Kidney epithelial cell (primary cell): ENCODE measurements at places on chromosomes 2 and 18. TPM values are rescaled to one million over a fixed set of nuclear protein-coding genes. Genes with fewer than 3 reads are reported as not detected.

Gene CCDC121
- 1.5 and 3.6 TPM in 2 replicates for total RNA-seq

Gene LIMS1
- 191 and 202 TPM in 2 replicates for total RNA-seq

GRCh38 chr2:182864949-182865570 is 1.4 kb downstream of the FRZB start:
- DNase-seq = no peak

GRCh38 chr2:233838251-233838650 is 16.1 kb downstream of the HJURP start:
- DNase-seq = no peak

DNA sequence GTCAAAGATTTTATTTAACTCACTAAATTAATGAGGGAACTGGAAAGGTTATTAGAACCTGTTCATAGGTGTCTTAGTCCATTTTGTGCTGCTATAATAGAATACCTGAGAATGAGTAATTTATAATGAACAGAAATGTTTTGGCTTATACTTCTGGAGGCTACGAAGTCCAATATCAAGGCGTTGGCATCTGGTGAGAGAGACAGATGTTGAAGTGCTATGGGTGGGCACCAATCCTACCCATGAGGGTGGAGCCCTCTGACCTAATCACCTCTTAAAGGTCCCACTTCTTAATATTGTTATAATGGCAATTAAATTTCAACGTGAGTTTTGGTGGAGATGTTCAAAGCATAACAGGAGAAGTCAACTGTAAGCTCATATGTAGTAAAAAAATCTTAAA is 5.1 kb downstream of the RPIA start:
- DNase-seq = no peak

Gene RPIA
- 8.9 and 9.7 TPM in 2 replicates for total RNA-seq

DNA sequence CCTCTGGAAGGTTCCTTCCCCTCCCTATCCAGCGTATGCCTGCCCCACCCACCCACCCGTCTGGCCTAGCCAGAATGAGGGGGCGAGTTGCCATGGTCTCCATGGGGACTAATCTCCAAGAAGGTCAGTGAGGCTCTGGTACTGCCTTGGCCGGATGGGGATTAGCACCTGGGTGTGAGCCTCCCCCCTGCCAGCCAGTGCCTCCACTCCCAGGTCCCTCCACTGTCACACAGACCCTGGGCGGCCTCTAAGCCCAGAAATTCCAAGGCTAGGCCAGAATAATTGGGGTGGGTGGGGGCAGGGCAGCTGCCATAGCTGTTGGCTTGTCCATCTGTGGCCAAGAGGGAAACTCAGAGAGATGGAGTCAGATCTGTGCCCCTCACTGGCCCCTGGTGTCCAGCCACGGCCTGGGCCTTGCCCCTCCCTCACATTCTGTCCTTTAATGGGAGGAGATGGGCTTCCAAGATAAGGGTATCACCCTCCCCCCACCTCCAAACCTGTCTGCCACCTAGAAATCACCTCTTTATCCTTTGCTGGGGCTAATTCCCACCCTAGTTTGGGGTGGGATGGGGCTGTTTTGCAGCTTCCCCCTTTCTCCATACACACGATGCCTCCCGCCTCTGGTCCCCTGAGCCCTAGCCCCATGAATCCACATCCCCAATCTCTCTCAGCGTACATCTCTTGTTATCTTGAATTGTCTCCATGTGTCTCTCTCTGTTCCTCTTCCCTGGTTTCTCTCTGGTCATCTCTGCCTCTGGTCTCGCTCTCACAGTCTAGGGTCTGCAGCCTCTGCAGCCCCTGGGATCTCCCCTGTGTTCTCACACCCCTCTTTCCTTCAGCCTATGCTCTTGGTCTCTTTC is 6.0 kb upstream of the CRYBA2 start:
- no peak for DNase-seq

DNA sequence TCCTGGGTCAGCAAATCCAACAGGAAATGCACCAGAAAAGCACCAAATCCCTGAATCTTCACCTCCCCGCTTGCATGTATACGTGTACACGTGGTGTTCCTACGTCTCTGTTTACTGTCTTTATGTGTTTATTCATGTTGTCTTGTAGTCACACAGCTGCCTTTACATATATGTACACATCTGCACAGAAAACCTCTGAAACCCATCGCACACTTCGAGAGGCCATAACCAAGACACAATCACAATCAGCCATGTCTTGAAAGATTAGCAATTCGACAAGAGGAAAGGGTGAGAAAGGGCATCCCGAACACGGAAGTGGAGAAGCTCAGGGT is 98.1 kb downstream of the PLB1 start:
- no peak for DNase-seq

- no peak for DNase-seq
Measured at GRCh38 chr2:178105566-178105965, 6.7 kb upstream of the RBM45 start.

- DNase-seq = no peak
Measured at GRCh38 chr18:45166836-45167551, 448.3 kb upstream of the SLC14A2 start.

Gene CCDC178
- 0.08 TPM in 1 of 2 replicates, not detected in the other for total RNA-seq

DNA sequence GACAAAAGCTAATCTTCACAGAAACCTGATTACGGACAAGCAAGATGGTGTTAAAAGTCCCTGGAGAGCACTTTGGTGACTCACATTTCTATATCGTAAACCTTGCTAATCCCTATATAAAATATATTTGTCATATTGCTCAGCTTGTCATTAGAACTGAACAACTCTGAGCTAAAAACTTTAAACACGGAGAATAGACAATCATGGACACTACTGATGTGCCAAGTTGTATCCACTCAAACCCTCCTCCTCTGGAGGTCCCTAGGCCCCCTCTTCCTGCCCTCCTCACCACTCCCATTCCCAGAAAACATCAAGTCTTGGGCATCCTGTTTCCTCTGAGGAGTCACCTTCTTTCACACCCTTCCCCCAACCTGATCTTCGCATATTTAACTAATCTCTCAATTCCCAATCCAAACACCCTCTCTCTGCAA is 138.7 kb upstream of the PID1 start:
- no peak for DNase-seq

Gene GCG
- total RNA-seq = not detected in 2 replicates

Gene GAL3ST2
- not detected in 2 replicates for total RNA-seq

Gene TCF7L1
- 2.6 and 4.3 TPM in 2 replicates for total RNA-seq

Gene MLPH
- 27.3 and 44.6 TPM in 2 replicates for total RNA-seq

GRCh38 chr2:133458280-133458679 is 110.0 kb downstream of the NCKAP5 start:
- DNase-seq = no peak

DNA sequence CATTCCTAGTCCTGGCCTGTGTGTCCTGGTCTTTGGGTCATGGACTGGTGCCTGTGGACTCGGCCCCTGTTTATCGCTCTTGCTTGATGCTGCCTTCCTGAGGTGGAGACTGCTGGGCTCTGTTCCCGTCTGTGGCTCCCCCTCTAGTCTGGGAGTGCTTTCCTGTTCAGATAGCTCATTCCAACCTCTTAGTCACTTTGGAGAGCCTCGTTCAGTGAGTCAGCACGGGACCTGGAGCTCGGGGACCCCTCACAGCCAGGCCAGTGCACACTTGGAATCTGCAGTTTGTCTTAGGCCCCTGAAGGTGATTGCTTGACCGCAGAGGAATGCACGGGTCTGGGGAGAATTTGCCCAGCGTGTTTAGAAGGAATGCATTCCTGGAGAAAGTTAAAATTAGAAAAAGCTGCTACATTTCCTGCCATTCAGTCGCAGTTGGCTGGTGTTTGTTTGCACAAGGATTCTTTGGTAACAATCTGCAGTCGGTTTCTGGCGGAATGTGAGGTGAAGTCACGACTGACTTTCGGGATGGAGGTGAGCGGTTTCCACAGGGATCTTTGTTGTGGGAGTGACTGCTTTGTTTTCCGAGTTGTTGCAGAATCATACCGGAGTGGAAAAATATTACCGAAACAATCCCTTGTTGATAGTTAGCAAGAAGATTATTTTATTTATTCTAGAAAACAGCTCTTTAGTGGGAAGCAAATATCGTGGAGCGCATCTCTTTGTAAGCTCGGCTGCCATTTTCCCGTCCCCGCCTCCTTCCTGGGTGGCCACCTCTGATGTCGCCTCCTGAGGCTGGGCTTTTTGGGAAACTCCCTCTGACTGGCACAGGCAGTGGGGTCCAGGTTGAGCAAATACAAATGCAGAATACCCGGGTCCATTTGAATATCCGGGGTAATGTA is 29.6 kb downstream of the SH3BP4 start:
- peak; percentile 99 for DNase-seq

Gene BAZ2B
- total RNA-seq = 41.9 and 45.0 TPM in 2 replicates

Gene EML6
- total RNA-seq = 0.63 and 4.7 TPM in 2 replicates

DNA sequence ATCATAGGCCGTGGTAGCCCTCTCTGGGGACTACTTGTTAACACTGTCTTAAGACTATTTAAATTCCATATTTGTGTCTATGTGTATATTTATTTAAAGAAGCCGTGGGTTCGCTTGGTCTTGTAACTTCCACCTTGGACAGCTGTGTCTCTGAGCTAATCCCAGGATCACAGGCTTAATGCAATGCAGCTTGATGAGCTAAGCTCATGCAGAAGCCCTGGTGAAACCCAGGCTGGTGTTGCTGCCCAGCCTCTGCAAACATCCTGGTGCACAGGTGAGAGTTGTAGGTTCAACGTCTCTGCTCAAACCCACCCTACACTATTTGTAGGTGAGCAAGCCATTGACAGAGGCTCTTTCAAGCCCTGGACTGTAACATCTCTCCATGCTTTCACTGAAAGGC is 211.8 kb downstream of the FAM210A start:
- no peak for DNase-seq

DNA sequence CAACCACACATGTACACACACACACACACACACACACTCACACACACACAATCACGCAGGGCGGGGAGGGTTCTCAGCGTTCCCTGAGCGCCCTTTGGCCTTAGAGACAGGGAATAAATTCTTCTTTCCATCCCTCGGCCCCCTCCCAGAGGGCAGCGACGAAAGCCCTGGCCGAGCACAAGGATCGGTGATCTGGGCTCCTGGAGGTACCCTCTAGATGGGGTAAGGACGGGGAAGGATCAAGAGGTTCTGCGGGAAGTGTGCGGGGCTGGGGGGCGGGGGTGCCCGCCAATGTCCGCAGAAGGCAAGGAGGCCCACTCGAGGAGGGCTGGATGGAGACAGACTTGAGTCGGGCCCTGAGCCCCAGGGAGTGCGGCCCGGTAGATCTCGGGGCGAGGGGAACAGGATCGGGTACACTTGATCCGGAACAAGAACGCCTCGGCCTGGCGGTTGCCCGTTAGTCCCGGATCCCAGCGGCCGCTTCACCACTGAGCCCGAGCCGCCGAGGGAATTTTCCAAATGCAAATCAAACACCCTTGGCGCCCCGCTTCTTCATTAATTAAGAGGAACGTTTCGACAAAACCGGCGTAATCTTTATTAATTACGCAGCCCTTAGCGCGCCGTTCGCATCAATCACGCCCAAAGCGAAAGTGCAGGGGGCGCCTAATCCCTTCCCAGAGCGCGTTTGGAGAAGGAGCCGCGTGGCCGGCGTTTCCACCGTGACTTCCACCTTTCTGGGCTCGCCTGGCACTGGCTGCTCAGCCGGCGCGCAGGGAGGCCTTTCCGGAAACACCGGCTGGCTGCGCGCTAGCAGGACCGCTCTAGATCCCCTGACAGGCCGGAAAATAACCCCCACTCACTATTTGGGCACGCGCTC is 7.0 kb upstream of the PAX3 start:
- no peak for DNase-seq

Gene CABLES1
- total RNA-seq = 7.5 and 9.6 TPM in 2 replicates

DNA sequence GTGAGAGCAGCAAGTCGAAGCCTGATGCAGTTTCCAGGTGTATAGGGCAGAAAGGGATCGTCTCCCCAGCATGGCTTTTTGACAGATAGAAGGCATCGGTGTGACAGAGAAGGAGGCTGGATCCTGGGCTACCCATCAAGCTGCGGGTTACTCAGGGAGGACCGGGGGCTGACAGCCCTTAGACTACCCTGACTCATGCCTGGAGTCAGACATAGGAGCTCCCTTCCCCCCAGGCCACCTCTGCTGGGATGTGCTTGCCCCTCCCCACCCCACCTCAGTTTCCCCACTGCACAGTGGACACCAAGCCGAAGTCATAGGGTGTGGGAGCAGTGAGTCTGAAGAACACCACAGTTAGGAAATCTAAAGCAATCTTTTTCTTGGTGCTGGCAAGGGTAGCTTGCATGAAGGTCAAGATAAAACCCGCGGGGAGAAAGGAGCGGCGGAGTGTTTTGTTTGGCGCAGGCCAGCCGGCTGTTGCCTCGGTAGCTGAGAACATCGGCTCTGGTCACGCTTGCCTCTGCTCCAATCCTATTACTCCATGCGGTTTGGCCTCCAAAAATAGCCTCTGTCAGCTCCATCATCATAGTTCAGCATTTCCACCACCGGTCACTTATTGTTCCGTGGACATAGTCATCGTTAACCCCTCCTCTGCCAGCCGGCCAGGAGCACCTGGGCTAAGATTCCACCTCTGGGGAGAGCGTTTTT is 169.2 kb upstream of the GLI2 start:
- DNase-seq = no peak

Gene NDUFB3
- 37.7 and 59.0 TPM in 2 replicates for total RNA-seq

Gene IL1RL1
- 3.4 and 5.1 TPM in 2 replicates for total RNA-seq

DNA sequence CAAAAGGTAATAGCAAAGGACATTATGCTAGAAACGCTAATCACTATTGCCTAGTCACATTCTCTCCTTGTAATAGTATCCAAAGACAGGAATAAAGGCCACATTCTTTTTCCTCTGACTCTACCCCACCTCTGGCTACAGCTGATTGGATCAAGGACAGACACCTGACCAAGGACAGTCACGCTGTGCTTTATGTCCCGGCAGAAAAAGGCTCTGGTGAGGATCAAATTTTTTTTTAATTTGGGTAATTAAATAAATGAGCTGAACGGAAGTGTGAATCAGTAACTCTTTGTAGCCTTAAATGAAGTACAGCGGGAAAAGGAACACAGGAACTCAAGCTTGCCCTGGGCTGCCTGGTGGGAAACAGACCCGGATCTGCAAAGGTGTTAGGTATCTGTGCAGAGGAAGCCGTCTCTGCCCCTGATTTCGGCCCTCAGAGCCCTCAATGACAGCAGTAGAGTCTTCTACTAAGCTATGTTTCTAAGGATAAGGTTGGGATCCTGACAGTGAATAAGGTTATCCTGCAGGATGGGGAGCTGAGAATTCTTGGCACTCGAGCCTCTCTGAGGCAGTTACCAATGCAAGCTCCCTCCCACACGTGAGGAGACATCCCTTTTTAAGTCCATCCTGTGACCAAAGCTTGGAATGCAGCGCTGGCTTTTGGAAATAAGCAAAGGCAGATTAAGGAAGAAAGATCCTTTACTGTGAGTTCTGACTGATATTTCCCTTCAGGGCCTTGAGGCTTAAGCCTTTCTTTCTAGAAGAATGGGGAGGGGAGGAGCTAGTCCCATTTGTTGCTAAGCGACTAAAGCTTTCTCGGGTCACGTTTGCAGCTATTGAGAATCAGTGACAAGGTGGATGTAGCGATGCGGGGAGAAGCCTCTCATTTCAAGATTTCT is 37.8 kb upstream of the IKZF2 start:
- DNase-seq = no peak

Gene ADRA2B
- 0.07 and 0.13 TPM in 2 replicates for total RNA-seq

DNA sequence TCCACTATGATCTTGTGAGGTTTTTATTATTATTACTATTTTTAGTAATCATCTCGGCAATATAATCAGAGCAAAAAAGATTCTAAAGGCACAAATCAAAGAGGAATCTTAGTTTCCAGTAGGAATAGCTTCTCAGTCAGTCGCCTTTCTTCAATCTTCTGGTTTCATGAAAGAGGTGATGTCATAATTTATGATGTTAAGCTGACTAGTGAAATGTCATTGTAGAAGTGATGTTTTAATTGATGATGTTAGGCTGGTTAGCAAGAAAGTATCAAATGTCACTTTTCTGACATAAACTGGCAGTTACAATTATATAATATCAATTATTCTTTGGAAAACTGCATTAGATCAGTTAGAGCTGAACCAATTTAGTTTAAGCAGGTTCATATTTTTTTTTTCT is 476.7 kb upstream of the ETAA1 start:
- DNase-seq = no peak
